ENCODE measurements at places on chromosomes 7 and 10.

GRCh38 chr10:26755443-26755903, 58.0 kb downstream of the PDSS1 start:
- DNase-seq, result no peak

GRCh38 chr7:117402109-117402508, 25.2 kb downstream of the ASZ1 start:
- no peak for DNase-seq

GRCh38 chr10:7478727-7479457, 68.1 kb upstream of the SFMBT2 start:
- DNase-seq, result no peak

DNA sequence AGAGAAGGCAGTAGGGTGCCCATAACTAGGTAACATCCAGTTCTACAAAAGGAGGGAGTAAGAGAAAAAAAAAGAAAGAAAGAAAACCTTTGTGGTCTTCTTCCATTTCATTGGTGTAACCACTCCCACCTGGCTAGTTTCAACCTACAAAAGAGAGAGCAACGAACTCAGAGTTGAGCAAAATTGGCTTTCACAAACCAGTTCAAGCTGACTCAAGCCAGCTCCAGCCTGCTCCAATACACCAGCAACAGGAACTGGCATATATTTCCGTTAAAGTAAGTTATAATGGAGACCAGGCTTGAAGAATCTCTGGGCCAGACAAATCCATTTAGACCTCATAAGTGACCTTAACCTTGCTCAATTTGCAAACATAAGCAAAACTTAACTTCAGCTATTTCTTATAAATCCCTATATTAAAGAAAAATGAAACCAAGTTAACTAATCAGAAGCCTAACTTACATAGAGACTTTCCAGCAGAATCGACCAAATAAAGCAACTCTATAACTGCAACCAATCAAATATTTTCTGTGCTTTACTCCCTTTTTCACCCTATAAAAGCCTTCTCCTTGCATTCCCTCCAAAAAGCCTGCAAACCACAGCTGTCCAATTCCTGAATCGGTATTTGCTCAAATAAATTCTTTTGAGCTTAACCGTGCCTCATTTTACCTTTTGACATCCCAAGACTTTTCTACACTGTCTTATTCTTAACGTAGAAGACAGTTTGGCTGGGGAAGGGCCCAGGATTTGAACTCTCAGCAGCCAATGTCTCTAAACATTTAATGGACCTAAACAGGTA, 10.1 kb downstream of the ANKRD22 start:
- DNase-seq, result no peak

DNA sequence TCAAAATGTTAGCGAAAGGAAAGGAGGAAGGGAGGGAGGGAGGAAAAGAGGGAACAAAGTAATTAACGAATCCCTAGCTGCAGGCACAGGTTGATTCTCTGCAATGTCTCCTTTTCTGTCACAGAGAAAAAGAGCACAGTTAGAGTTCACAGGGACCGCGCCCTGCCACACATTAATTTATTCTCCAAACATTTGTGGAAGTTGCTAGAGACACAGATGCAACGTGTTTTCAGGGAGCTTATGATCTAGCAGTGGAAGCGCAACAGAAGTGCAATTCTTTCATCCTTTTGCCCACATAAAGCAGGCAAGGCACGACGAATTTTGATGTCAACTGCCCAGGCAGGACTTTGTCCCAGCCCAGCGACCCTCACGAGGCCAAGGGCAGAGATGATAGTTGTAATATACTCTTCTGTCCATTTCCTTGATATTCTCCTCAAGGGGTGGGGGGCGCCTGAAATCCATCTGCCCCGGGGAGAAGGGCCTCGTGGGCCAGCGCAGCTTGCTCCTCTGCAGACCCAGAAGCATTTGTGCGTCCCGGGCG, 101.7 kb upstream of the ZNF438 start:
- DNase-seq, result no peak

GRCh38 chr10:78143576-78143975, 109.9 kb downstream of the RPS24 start:
- DNase-seq, result no peak

GRCh38 chr7:49885593-49886285, 112.3 kb downstream of the VWC2 start:
- DNase-seq, result no peak

DNA sequence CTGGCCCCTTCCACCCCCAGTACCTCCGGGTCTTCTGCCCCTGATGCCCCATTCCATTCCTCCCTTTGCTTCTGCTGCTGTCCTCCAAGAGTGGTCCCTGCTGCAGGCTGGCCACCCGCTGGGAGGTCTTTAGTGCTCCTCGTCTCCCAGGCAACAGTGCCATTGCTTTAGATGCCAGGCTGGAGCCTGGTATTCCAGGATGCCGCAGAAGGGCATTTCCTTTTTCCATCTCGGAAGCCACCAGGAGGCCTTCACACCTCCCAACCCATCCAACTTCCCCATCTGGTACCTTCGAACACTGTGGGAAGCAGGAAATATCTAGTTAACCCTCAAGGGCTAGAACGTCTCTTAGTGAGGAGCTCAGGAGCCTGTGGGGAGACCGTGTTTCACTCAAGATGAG, 92.9 kb upstream of the DUSP5 start:
- no peak for DNase-seq

- DNase-seq, result peak; percentile 51
Observed at GRCh38 chr10:60099998-60100747, 193.8 kb upstream of the CCDC6 start.

GRCh38 chr10:94279835-94280709, 82.7 kb downstream of the NOC3L start:
- peak; percentile 42 for DNase-seq

DNA sequence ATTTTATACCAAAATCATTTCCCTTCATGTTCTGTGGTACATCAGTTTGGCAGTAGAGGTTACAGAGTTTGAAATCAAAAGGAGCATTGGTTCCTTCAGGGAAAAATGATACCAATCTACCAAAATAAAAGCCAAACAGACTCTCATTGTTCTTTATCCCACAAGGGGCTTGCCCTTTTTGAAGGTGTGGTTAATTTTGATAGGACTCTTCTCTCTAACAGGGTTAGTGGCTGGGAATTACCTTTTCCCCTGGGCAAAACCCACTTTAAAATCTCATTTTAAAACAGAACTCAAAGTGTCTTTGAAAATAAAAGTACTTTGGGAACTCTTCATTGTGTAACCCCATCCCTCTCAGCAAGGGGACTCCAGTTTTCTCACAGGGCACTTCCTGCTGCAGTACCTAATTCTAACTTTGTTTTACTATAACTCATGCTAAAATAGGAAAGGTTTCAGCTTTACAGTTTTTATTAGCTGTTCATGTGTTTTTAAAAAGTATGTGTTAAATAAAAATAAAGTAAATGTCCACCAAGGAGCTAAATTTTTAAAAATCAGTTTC, 30.6 kb downstream of the SMNDC1 start:
- no peak for DNase-seq

- DNase-seq, result no peak
Observed at GRCh38 chr10:103445767-103446567, 6.2 kb downstream of the CALHM2 start.

DNA sequence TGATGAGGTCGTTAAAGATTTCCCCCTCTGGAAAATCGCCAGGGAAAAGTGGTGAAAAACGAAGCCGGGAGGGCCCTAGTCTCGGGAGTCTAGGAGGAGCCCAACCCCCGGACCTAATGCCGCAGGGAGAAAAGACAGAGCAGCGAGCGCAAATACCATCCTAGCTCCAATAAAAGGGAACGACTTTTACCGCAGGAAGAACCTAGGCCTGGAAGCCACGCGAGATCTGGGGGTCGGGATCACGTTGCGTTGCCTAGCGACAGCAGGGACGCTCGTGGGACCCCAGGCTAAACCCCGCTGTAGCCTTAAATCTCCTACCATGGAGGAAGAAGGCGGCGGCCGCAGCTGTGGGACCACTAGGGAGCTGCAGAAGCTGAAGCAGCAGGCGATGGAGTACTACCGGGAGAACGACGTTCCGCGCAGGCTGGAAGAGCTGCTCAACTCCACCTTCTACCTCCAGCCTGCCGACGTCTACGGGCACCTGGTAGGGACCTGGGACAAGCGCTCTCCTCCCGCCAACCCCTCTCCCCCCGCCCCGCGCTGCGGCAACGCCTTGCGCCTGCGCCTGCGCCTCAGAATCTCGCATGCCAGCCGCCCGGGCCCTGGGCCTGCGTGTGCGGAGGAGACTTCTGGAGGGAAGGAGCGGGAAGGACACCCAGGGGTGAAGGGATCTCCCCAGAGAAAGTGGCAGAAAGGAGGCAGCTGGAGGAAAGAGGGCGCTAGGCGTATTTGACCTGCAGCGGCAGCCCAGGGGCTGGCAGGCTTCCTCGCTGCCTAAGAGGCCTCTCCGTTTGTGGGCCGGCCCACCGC, at the start of gene ENO4:
Gene ENO4 (plus strand): TSS at position 252 of the 810 bp plus-strand sequence. CDS start 68 bp downstream, at position 320.
- DNase-seq, result peak; percentile 34

DNA sequence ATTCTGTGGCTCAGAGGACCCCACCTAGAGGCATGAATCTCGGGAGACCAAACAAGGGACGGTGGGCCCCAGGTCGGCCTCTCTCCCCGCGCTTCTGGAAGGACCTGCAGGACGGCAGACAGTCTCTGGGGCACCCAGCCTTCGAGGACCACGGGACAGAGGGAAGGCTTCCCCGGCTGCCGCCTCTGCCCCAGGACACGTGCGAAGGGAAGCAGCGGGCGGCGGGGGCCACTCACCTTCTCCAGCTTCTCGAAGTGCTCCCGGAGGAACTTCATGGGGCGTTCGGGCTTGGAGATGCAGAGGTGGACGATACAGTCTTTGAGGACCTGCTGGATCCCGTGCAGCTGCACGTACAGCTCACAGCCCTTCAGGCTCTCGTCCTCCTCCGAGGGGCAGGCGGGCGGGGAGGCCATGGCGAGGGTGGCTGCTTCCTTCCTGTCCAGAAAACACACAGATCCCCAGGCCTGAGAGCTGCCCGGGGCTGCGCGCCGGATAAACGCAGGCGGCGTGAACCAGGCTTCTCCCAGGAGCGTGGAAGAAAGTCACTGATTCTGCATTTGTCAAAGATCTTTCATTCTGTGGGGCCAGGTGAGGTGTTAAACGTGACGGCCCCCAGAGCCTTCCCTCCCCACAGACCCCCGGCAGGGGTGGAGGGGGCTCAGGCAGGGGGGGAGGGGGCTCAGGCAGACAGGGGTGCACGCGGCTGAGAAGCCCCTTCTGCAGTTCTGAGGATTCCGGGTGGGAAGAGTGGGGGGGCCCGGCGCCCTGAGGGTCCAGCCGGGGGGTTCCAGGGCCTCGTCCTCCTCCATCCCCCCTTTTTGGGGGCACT, 15.2 kb upstream of the DNAAF5 start:
- DNase-seq, result no peak

GRCh38 chr10:69769395-69769992, 32.2 kb upstream of the COL13A1 start:
- DNase-seq, result no peak

GRCh38 chr10:110324201-110324804, 19.6 kb upstream of the SMNDC1 start:
- DNase-seq, result no peak

DNA sequence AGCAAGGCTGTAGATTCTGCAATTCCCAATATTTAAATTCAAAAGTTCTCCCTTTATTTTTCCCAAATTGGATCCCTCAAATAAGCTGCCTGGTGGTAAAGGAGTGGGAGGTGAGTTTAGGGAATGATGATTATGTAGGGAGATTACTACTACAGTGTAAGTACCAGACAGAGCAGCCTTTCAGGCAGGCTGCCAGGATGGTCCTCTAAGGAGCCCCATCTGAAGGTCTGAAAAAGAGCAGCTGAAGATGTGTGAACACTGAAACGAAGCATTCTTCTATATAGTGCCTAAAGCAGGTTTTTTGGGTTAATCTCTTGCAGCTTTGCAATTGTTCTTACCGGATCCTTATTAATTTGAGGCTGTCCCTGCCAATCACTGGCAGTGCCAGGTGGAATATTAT, 84.7 kb downstream of the CREB5 start:
- DNase-seq, result no peak
